ENCODE measurements at places on chromosomes 4 and X. TPM values are rescaled to one million over a fixed set of nuclear protein-coding genes. Genes with fewer than 3 reads are reported as not detected.

The CFI gene
- total RNA-seq = not detected

The SERTM2 gene
- not detected for total RNA-seq

The PITX2 gene
- total RNA-seq = not detected

The NAP1L3 gene
- total RNA-seq = 7.1 TPM

The TCEAL6 gene
- total RNA-seq = not detected

The DCAF4L1 gene
- 0.37 TPM for total RNA-seq

The GAGE12F gene
- 0.63 TPM for total RNA-seq

Measured in T-cell (primary cell).